Hindlimb muscle (tissue), 1 donor: ENCODE measurements at places on chromosomes 7 and 10. TPM values are rescaled to one million over a fixed set of nuclear protein-coding genes. Genes with fewer than 3 reads are reported as not detected.

ZNF277 gene
- 25.4 TPM for polyA plus RNA-seq

BAIAP2L1 gene
- 7.6 TPM for polyA plus RNA-seq

COL26A1 gene
- polyA plus RNA-seq: 2.4 TPM

EEPD1 gene
- 14.7 TPM for polyA plus RNA-seq

SLC35G1 gene
- 4.3 TPM for polyA plus RNA-seq

ACSL5 gene
- 3.1 TPM for polyA plus RNA-seq

KIAA1217 gene
- 41.8 TPM for polyA plus RNA-seq

CROT gene
- polyA plus RNA-seq: 9.6 TPM

NEBL gene
- 0.92 TPM for polyA plus RNA-seq

WDR86 gene
- polyA plus RNA-seq: 9.8 TPM

NPSR1 gene
- polyA plus RNA-seq: 0.14 TPM

GRM8 gene
- 1.1 TPM for polyA plus RNA-seq

HGF gene
- 7.5 TPM for polyA plus RNA-seq

EVX1 gene
- not detected for polyA plus RNA-seq

HOGA1 gene
- polyA plus RNA-seq: 0.49 TPM

IQUB gene
- polyA plus RNA-seq: 0.37 TPM

GCK gene
- polyA plus RNA-seq: 7.1 TPM

LIPK gene
- not detected for polyA plus RNA-seq

TRPV6 gene
- polyA plus RNA-seq: 0.05 TPM

OPN1SW gene
- 2.2 TPM for polyA plus RNA-seq

TAS2R41 gene
- polyA plus RNA-seq: not detected

ANKRD30A gene
- not detected for polyA plus RNA-seq

ATRNL1 gene
- polyA plus RNA-seq: 0.45 TPM

ODAD2 gene
- 0.84 TPM for polyA plus RNA-seq

ELOVL3 gene
- polyA plus RNA-seq: 0.94 TPM

GPR37 gene
- polyA plus RNA-seq: 41.0 TPM

BLVRA gene
- 29.3 TPM for polyA plus RNA-seq

H2BK1 gene
- polyA plus RNA-seq: not detected

MINPP1 gene
- polyA plus RNA-seq: 15.9 TPM

FAM25C gene
- polyA plus RNA-seq: not detected

LRGUK gene
- polyA plus RNA-seq: 1.3 TPM

ASB10 gene
- 8.2 TPM for polyA plus RNA-seq

NUTM2B gene
- polyA plus RNA-seq: 1.6 TPM

ING3 gene
- polyA plus RNA-seq: 15.2 TPM

IRF5 gene
- 3.1 TPM for polyA plus RNA-seq

PKD1L1 gene
- polyA plus RNA-seq: 0.88 TPM

RALA gene
- polyA plus RNA-seq: 45.9 TPM

VSTM4 gene
- 53.3 TPM for polyA plus RNA-seq

SP8 gene
- not detected for polyA plus RNA-seq

THSD7A gene
- polyA plus RNA-seq: 3.8 TPM

HEPACAM2 gene
- 0.09 TPM for polyA plus RNA-seq

DPP6 gene
- 2.0 TPM for polyA plus RNA-seq

PAX2 gene
- not detected for polyA plus RNA-seq

INMT gene
- 11.9 TPM for polyA plus RNA-seq

ADAM22 gene
- polyA plus RNA-seq: 11.9 TPM

CYP26C1 gene
- polyA plus RNA-seq: not detected

PROSER2 gene
- 5.5 TPM for polyA plus RNA-seq

GRID2IP gene
- polyA plus RNA-seq: 0.18 TPM
